Breast epithelium (tissue), 4 donors: ENCODE measurements at places on chromosomes 7 and 10.

DNA sequence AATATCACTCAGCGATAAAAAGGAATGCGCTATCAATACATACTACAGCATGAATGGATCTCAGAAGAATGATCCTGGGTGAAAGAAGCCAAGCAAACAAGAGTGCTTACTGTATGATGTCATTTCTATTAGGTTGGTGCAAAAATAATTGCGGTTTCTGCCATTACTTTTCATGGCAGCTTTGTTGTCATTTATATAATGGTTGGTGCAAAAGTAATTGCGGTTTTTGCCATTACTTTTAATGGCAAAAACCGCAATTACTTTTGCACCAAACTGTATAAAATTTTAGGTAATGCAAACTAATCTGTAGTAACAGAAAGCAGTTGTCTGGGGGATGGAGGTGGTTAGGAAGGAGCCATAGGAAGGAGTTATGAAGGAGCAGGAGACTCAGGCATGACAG, 318.3 kb upstream of the ZMIZ1 start:
- DNase-seq: no peak

- DNase-seq: no peak
Measured at GRCh38 chr10:83023662-83024061, 1115.6 kb upstream of the GHITM start.

DNA sequence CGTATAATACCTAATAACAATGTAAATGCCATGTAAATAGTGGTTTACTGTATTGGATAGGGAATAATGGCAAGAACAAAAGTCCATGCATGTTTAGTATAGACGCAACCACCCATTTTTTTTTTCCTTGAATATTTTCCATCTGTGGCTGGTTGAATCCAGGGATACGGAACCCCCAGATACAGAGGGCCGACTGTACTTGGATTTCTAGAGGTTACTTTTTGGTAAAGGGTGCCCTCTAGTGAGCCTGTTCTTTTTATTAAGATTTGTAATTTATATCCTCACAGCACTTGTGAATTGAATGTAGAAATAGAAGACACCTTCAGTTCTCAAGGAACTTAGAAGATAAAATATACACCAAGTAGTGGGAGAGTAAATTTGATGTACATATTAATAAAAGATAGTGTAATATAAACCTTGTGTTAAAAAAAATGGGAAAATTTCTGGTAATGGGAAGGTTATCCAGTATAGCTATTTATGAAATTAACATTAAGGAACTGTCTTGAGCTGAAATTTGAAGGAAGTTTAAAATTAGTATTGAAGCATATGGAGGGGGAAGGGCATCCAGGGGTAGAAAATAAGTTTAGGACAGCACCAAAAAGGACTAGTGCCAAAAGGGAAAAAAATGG, 32.0 kb downstream of the EXOC6 start:
- no peak for DNase-seq

DNA sequence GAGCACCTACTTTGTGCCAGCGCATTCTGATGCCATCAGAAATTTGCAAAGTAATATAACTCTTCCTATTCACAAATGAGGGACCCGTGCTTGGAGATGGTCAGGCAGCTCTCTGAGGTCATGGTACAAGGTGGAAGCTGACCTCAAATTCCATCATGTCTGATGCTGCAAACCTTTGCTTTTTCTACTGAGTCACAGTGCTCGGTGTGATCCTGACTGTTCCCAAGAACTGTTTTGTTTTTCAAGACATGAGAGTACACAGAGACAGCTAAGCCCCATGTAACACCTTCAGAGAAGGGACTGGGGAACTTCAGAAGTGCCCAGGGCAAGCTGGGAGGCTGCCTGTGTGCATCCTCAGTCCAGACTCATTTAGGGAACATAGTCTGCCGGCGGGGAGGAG, 111.3 kb downstream of the FRMD4A start:
- DNase-seq: no peak

GRCh38 chr7:27095050-27095896, 527 bp downstream of the HOXA1 start:
- DNase-seq: no peak
